GM04503 (cell line): ENCODE measurements at places on chromosomes 4 and X.

DNA sequence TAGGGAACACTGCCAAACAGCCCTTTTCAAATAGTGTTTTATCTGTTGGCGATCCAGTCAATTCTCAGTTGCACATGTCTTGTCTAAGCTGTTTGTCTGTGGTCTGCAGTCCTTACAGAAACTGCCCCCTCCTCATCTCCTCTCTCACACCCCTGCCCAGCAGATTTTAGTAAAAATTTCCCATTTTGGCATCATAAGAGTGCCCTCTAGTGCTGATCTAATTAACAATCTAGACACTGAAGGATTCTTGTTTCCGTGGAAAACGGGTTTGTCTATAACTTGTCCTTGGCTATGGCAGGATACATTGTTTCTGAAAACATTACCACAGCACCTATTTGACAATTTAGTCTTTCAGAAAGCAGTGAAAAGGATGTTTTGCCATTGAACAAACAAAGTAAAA lies 227.2 kb upstream of the MBNL3 start:
- DNase-seq = no peak

DNA sequence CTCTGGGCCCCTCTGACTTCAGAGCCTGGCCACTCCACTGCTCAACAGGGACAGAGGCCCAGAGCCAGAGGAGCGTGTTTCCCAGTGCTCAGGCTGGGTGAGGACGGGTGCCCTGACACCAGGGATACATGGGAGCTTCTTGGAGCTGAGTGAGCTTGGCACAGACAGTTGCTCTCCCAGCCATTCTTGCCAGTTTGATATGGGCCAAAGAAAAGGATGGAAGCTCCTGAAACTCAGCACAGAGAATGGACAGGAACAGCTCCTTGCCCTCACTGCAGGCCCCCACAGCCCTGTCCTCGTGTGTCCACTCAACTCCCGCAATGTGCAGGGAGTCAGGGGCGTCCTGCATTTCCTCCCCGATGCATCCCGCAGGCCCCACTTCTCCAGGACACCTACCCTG lies 38.8 kb downstream of the NSG1 start:
- DNase-seq = no peak

GRCh38 chr4:10101671-10102473 lies 14.7 kb downstream of the WDR1 start:
- no peak for DNase-seq

DNA sequence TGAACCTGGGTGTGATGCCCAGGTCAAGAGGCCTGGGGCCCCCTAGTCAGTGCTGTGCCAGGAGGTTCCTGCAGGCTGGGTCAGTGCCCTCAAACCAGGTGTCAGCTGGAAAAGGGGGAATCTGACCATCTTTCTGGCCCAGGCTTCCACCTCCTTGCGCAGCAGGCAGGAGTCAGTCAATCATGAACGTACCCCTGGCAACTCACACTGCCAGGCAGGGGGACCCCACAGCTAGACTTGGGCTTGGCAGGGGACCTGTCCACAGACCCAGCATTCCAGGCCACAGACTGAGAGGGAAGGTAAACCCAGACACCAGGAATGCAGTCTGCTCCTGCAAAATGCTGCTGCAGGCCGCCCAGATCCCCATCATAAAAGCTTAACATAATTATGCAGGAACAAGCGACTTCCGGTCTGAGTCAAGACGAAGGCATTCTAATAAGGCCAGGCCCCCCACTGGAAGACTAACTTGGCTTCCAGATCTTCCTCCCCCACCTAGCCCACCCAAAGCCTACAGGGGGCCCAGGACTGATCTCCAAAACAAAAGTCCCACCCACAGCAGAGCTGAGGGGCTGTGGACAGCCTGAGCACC lies 156.3 kb downstream of the BCOR start:
- no peak for DNase-seq

- DNase-seq = no peak
Measured at GRCh38 chrX:41412261-41413081, 34.7 kb upstream of the NYX start.

DNA sequence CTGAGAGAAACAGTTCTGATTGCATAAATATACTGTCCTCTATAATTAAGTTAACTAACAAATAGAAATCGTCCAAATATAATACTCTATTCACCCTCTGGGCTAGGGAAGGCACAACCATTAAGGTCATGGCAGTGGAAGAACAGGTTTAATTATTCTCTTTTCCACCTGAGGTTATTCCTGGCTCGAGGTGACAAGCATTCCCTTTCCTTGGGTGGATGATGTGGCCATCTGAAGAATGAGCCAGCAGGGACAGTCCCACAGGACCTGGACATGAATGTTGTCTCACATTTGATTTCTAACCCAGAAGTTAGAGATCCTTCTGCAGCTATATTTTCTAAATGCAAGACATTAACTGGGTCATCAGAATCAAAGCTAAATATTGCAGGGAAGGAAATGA lies 5.5 kb downstream of the IBSP start:
- DNase-seq = no peak

- DNase-seq = no peak
Measured at GRCh38 chr4:153143527-153144348, 60.5 kb upstream of the TRIM2 start.

- peak; percentile 16 for DNase-seq
Measured at GRCh38 chr4:15100994-15101695, 98.9 kb downstream of the CPEB2 start.

- peak; percentile 30 for DNase-seq
Measured at GRCh38 chrX:121641560-121641959, 594.1 kb downstream of the GLUD2 start.

DNA sequence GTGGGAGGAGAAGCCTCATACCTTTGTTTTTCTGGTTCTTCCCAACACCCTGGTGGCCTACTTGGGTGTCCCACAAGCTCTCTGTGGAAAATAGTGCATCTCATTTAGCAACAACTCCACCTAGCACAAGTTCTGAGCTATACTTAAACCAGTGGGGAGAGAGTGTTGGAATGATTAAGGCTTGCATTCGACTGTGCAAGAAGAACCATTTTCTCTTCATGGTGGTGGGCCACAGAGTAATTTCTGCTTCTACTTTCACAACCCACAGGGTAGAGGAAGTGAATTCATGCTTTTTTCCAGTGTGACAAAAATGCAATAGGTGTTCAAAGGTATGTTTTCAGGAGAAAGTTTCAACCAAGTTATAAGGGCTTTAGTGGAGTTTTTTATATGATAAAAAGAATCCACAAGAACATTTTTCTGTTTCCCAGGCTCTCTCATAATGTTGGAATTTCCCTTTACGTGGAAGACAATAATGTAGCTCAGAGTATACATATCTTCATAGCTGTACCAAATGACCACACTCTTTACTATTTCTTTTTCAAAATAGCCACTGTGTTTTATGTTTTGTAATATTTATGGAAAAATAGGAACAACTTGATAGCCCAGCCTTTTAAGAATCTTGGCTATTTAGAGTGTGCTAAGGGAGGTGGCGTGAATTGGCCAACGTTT lies 80.3 kb upstream of the HHIP start:
- DNase-seq = no peak

DNA sequence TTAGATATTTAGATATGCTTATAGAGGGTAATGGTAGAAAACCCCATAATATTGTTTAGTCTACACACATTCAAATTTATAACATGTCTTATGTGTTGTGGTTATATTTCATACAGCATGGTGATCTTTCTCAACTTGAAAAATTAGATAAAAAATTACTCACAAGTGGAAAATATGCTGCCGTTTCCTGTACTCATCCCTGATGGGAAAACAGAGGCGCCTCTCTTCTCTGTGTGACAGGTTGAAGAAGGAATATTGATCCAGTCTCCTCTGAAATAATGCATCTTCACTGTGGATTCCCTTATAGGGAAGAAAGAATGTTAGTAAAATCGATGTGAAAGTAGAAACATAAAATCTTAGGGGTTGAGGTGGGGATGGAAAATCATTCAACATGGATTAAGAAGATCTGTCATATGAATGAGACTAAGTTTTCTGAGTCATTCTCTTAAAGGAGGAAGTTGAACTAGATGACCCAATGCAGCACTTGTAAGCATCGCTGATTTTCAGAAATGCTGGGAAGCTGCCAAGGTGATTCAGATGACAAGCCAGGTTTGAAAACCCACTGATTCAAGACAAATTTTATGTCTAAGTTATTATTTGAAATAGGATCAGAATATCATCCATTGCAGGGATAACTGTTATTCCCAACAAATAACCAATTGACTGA lies 70.7 kb downstream of the ANKRD50 start:
- peak; percentile 49 for DNase-seq

DNA sequence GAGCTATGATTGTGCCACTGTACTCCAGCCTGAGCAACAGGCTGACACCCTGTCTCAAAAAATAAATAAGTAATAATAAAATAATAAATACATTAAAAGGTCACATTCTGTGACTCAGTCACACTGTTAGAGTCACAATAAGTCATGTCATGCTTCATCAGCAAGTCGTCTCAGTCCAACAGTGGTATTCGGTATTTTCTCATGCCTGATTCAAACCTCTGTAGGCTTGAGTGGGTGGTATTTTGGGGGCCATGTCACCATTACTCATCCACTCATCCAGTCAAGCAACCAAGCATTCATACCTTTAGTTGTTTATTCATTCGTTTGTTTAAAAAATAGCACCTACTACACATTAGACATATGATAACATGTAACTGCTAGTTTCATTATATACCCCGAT lies 46.9 kb downstream of the SUPT20HL2 start:
- DNase-seq = no peak

- DNase-seq = no peak
Measured at GRCh38 chrX:40267334-40268187, 169.8 kb upstream of the BCOR start.

- no peak for DNase-seq
Measured at GRCh38 chrX:16855363-16856075, 14.6 kb downstream of the RBBP7 start.

DNA sequence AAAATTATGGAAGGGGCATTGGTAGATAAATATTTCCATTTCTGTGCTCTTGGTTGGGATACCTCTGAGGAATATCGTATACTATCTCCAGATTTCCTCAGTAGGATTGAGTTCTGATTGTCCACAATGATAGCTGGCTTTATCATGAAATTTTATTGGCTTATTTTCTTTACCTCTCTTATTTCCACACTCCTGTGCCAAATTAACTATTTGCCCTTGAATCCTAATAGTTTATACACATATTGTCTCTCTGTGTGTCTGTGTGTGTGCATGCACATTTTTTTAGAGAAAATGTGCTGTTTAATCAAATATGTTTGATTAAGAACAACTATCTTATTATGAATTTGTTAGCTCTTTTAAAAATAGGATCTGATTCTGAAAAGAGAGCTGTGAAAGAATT lies 271.6 kb downstream of the DTHD1 start:
- no peak for DNase-seq

DNA sequence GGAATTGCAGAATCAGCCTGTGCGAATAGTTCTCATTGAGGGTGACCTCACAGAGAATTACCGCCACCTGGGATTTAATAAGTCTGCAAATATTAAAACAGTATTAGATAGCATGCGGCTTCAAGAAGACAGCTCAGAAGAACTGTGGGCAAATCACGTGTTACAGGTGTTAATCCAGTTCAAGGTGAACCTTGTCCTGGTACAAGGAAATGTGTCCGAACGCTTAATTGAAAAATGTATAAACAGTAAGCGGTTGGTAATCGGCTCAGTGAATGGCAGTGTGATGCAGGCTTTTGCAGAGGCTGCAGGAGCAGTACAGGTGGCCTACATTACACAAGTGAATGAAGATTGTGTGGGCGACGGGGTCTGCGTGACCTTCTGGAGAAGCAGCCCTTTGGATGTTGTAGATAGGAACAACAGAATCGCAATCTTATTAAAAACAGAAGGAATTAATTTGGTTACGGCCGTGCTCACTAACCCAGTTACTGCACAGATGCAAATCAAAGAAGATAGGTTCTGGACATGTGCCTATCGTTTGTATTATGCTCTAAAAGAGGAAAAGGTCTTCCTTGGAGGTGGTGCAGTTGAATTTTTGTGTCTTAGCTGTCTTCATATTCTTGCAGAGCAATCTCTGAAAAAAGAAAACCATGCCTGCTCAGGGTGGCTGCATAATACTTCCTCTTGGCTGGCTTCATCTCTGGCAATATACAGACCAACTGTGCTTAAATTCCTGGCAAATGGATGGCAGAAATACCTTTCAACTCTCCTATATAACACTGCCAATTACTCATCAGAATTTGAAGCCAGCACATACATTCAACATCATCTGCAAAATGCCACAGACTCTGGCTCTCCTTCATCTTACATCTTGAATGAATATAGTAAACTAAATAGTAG lies 10.7 kb downstream of the BBS12 start:
- DNase-seq = no peak

- no peak for DNase-seq
Measured at GRCh38 chrX:16589211-16589610, 60.7 kb upstream of the S100G start.

- DNase-seq = no peak
Measured at GRCh38 chrX:68822641-68823410, 6.0 kb upstream of the EFNB1 start.

DNA sequence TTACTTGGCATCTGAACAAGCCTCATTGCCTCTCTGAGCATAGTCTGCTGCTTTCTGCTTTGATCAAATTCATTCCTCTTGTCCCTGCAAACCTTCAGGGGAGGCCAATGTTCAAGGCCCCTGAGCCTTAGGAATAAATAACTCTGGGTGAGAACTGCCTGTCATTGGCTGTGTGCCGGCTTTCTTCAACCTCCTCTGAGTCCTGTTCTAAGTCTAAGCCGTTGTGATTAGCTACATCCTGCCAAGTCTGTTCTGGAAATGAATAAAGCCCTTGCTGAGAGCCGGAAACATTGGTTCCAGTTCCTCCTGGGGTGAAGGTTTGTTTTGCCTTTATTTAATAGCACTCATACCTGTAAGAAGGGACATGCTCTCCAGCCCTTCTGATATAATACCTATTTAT lies 13.8 kb downstream of the RNF4 start:
- DNase-seq = no peak

DNA sequence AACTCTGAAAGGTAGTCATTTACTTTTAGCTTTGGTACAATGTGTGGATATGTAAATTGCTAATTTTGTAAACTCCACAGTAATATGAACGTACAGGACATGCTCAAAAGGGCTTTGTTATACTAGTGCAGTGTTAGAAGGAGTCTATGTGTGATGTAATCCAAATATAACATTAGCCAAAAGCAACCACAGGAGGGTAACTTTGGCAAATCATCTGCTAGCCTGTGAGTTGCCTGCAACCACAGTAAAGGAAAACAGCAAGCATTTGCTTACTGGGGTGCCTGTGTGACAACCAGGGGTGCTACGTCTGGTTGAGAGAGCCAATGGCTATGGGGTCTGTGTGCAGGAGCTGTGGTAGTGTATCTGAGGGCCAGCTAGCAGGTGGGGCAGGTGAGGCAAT lies 245.8 kb downstream of the ADAMTS3 start:
- DNase-seq = no peak

GRCh38 chr4:7499661-7500060 lies 64.9 kb upstream of the PSAPL1 start:
- DNase-seq = no peak

GRCh38 chr4:40114206-40114605 lies 57.6 kb downstream of the N4BP2 start:
- no peak for DNase-seq

DNA sequence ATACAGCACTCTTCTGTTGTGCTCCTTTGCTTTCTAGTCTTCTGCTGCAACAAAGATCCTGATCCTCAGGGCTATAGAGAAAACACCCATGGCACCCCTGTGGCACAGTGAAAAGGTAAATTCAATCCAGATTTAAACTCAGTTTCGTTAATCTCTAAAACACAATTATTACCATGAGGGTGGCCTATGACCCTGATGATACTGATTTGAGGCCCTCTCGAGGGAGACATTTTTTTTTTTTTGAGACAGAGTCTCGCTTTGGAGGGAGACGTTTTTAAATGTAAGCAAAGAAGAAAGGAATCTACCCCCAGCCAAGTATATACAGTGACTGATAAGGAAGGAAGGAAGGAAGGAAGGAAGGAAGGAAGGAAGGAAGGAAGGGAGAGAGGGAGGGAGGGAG lies 967.8 kb upstream of the DIAPH2 start:
- no peak for DNase-seq

GRCh38 chr4:14458463-14458862 lies 543.8 kb upstream of the CPEB2 start:
- DNase-seq = no peak
